Keratinocyte (primary cell): ENCODE measurements at places on chromosomes 4 and X. TPM values are rescaled to one million over a fixed set of nuclear protein-coding genes. Genes with fewer than 3 reads are reported as not detected.

CXorf65 gene
- polyA plus RNA-seq: not detected in 3 replicates

GRCh38 chrX:12901486-12901885, 4.9 kb upstream of the TLR8 start:
- DNase-seq: peak; percentile 23

DNA sequence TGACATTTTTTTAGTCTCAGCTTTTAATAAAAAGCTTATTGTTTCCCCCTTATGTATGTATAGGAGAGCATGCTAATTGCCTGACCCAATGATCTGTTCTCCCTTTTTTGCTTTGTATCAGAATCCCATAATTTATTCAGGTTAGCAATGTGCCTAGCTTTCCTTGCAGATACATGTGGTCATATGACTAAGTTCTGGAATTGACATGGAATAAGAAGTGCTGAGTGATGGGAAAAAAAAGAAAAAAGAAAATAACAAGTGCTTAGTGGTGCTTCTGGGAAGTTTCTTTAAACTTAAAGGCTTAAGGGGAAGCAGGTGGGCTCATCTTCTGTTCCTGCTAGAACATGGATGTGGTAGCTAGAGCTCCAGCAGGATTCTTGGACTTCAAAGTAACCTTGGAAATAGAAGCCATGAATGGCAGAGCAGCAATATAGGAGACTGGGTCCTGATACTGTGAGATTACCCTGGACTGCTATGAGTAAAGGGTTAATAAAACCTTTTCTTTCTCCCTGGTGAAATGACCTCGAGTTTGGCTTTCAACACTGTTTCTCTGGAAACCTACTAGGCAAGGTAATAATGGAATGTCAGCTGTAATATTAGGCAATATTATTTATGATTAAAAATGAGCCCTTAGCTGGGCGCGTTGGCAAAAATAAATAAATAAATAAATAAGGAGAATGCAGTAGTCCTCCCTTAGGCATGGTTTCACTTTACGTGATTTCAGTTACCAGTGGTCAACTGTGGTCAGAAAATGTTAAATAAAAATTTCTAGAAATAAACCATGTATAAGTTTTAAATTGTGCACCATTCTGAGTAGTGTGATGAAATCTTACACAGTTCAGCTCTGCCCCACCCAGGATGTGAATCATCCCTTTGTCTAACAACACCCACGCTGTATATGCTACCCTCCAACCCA, 16.7 kb upstream of the RBM41 start:
- DNase-seq: no peak

- DNase-seq: peak; percentile 73
Measured at GRCh38 chr4:152696764-152697261, 17.0 kb upstream of the TMEM154 start.

DNA sequence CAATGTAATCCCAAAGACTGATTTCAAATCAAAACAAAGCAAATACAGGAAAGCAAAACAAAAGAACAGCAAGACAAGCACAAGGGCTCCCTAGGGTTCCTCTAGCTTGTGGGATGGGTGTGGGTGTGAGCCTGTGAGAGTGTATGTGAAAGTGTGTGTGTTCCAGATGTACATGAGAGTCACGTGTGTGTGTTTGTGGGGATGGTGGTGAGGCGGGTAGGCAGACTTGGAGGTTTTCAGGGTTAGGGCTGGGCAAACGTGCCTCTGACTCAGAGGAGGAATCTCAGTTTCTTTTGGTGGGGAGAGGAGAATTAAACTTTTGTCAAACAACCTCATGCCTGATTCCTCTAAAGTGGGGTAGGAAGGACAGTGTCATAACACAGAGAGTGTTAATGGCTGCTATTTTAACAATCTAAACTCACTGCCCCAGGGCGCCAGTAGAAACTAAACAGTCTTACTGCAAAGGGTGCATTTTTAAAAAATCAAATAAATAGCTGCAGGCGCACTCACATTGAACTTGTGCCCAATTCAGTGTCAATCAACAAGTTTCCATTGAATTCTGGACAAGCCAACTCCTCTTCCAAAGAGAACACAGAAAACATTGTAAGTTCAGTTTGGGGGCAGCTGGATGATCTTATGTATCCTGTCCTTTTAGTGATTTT, 51.8 kb downstream of the CHRDL1 start:
- DNase-seq: no peak

GRCh38 chr4:47749858-47750257, 88.0 kb downstream of the CORIN start:
- no peak for DNase-seq

- no peak for DNase-seq
Measured at GRCh38 chrX:119507206-119507605, 39.0 kb downstream of the SLC25A5 start.

GRCh38 chr4:107900067-107900466, 31.3 kb upstream of the CYP2U1 start:
- no peak for DNase-seq

GRCh38 chrX:13369256-13370030, 49.6 kb upstream of the ATXN3L start:
- no peak for DNase-seq
